AG09309 (cell line): ENCODE measurements at places on chromosomes 11 and 22.

DNA sequence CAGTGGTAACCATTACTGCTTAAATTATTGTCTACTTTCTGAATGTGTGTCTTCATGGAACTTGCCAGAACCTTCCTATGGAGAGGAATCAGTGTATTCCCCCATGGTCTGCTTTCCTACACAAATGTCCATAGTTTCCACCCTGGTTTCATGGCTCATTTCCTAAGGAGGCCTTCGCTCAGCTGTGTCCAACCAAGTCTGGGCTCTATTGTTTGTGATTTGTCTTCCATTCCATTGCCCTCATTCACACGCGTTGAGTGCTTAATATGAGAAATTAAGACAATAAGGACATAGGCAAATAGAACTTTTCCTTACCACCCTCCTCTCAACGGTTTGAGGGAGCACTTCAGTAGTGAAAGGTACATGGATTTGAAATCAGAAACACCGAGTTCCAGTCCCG is 510.6 kb downstream of the NTM start:
- DNase-seq = no peak

GRCh38 chr11:112267188-112267591 is 6.5 kb upstream of the PLET1 start:
- no peak for DNase-seq

GRCh38 chr11:76612226-76612625 is 58.3 kb downstream of the LRRC32 start:
- DNase-seq = no peak

GRCh38 chr22:27679176-27679575 is 122.4 kb downstream of the MN1 start:
- DNase-seq = no peak

GRCh38 chr11:73988227-73988626 is 5.6 kb upstream of the UCP2 start:
- no peak for DNase-seq

GRCh38 chr11:61000426-61000825 is 28.9 kb downstream of the CD6 start:
- DNase-seq = no peak

DNA sequence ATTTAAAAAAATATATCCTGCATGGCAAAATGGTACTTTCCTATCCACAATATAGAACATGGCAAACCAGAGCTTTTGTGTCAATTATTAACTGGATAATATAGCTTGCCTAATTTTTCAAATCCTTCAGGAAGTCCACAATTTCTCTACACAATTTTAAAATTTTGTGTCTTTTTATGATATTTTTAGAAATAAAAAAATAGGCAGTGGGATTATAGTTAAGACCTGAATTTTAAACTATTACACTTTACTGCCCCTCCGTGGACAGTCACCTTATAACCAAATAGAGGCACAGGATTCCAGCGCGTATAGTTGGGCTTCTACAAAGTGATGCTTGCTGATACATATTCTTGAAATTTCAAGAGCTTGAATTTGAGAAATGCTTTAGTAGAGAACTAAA is 2.1 kb upstream of the DMC1 start:
- no peak for DNase-seq

GRCh38 chr11:65987336-65987735 is 14.6 kb downstream of the EIF1AD start:
- DNase-seq = no peak

DNA sequence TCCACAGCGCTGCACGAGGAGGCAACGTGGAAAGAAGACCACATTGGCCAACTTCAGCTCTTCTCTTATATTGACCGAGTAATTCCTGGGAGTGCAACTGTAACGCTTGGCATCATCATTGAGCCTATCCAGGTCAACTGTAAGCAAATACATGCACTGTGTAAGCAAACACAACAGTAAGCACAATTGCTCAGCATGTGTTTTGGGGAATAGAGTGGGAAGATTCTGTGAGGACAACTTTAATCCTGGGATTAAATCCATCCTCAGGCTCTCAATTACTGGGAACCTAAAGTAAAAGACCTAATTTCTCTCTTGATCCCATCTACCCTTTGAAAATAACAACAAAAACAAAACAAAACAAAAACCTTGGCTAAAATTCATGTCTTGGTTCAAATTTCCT is 109.5 kb upstream of the DDI1 start:
- no peak for DNase-seq

- DNase-seq = no peak
Observed at GRCh38 chr11:28153586-28153985, 45.4 kb downstream of the METTL15 start.

DNA sequence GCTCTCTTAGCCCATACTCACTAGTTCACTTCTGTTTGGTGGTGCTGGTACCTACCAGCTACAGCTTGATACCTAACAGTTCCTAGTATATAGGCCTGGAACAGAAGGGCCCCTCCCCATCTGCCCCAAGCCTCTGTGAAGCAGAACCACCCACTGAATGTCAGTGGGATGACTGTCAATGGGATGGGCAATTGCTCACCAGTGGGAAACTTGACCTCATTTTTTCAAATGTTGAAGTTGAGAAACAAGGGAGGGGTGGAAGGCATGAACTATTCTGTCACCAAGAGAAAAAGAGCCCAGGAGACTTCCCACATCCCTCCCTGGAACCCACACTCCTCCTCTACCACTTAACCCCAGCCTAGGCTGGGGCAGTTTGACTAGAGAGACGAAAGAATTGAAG is at the start of gene NLRP10:
Gene NLRP10 (minus strand): TSS at position 62 of the 400 bp plus-strand sequence. CDS start 1,952 bp downstream, outside the sequence.
- peak; percentile 80 for DNase-seq

DNA sequence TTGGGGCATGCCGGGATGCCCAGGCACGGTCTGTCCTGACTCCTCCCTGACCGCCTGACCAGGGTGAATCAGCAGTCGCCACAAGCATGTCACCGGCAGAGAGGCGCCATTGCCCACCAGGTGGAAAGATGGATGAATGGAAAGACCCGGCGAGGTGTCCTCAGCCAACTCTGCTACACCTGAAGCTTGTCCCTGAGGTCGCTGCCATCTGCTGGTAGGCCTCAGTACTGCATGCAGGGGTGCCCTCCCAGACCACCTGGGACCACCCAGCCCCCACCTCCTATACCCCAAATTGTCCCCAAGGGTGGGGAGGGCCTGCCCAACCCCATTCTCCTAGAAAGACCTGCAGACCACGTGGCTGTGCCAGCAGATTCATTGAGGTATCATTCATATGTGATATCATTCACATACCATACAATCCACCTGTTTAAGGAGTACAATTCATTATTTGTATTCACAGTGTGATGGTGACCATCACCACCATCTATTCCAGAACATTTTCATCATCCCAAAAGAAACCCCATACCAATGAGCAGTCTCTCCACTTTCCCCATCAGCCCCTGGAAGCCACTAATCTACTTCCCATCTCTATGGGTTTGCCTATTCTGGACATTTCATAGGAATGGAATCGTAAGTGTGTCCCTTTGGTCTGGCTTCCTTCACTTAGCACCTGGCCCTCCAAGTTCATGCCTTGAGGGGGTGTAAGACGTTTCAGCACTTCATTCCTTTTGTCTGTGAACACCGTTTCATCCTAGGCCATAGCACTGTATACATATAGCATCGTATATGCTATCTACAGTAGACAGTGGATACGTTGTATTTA is 17.5 kb downstream of the FGF3 start:
- DNase-seq = no peak

- no peak for DNase-seq
Observed at GRCh38 chr11:827897-828192, at the start of gene CRACR2B. Gene CRACR2B, plus strand, starts transcription at chr11:827919. Its CDS starts 689 bp downstream, at chr11:828608.

GRCh38 chr11:2839395-2839943 is 46.1 kb downstream of the CDKN1C start:
- DNase-seq = no peak

DNA sequence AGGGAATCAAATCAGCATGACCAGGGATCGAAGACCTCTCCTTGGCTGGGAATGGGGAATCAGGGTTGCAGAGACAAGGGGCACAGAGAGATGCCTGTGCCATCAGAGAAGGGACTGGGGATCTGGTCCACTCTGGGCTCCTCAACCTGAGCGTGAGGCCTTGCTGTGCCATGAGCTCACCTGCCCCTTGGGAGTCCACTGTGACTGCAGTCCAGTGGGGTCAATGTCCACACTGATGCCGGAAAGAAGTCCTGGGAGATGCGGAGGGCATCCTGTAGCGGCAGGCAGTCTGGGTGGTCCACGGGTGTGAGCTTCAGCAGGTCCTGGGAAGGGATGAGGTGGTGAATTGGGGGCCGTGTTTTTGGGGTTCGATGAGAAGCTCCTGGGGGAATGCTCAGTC is 7.3 kb upstream of the RGL4 start:
- DNase-seq = no peak

- DNase-seq = peak; percentile 17
Observed at GRCh38 chr11:10201343-10201742, 92.7 kb downstream of the SBF2 start.

GRCh38 chr11:12762278-12762677 is 88.1 kb downstream of the TEAD1 start:
- DNase-seq = no peak

GRCh38 chr11:124672536-124673215 is 863 bp downstream of the SIAE start:
- no peak for DNase-seq

DNA sequence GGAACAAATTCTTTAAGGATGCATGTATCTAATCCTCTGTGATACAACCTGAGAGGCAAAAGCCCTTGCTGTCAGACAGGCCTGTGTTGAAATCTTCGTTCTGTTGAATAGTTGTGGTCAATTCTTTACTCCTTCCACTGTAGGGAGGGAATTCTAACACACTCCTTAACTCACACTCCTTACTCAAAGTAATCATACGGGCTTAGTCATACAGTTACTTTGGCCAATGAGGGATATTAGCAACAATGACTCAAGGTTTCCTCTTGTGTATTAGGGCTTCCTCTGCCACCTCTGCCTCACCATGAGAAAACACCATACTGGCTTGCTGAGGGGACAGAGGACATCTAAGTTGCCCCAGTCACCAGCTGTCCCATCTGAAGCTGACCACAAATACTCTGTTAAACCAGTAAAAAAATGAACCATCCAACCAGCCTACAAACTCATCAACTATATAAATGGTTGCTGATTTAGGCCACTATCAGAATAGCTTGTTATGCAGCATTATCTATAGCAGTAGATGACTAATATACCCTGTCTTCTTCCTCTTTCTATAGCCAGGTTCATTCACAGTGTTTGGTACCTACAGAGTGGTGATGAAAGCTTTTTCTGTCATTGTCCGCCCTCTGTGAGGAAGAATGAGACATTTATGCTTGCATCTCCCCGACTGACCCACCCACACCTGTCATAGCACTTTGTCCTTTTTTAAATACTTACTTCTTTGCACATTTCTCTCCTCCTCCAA is 322.8 kb upstream of the SYN3 start:
- peak; percentile 78 for DNase-seq

- no peak for DNase-seq
Observed at GRCh38 chr11:75264356-75264755, 23.8 kb downstream of the TPBGL start.

DNA sequence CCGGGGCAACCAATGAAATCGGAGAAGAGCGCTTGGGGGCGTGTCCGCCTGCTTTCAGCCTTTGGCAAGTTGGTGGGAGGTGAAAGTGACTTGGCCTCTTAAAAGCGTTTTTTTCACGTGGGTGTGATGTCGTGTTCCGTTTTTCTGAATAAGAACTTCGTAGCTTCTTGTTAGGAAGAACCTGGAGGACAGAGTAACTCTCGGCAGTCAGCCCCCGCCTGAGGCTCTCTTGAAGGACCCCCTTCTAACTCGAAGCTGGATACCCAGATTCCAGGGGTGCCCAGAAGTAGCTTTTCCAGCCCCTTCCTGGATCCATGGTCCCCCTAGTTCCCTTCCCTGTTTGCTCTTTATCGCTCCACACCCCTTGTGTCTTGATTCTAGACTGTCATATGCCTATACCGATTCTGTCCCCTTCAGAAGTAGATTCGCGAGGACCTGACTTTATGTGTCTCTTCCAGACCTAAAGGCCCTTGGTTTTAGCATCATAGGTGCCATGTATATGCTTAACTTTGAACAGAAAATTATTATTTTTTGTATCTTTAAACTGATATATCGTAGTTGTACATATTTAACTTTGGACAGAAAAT is 915 bp upstream of the OSBP start:
- DNase-seq = no peak
